Ascending aorta (tissue), 2 donors: ENCODE measurements at places on chromosomes 5 and 9.
A peak's percentile ranks its signal among the peaks of the same experiment; 100 is the strongest.

GRCh38 chr5:1490376-1490775, 33.4 kb downstream of the LPCAT1 start:
- no peak for DNase-seq

- DNase-seq, result no peak
These were observed 1086.5 kb downstream of the EFNA5 start for GRCh38 chr5:106584268-106584667.

- no peak for DNase-seq
These were observed 67.9 kb downstream of the XRCC4 start for GRCh38 chr5:83145241-83145640.

DNA sequence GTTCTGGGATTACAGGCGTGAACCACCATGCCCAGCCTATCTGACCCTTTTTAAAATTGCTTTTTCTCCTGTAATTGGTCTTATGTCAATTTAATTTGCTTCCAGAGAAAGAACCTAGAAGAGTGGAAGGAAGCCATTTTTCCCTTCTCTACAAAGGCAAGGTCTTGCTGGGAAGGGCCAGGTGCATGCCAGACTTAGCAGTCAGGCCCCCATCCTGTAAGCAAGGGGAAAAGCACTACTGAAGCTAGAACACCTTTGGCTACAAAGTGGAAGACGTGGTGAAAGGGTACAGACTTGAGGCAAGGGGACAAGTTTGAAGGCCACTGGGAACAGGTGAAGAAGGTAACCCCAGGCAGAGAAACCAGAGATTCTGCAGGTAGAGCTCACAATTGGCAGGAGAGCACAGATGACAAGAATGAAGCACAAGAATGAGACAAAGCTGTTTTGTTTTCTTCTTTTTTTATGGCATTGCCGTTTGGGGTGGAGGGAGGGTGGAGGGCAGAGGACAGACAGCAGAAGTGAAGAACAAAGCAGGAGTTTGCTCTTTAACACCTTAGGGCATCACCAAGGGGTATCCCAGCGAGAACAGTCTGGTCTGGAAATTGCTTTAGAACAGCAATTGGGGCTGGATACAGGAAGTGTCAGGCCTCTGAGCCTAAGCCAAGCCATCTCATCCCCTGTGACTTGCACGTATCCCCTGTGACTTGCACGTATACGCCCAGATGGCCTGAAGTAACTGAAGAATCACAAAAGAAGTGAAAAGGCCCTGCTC, 72.9 kb downstream of the SERINC5 start:
- no peak for DNase-seq

- DNase-seq, result no peak
These were observed 237.7 kb upstream of the RASA1 start for GRCh38 chr5:87029951-87030350.

- DNase-seq, result peak; percentile 60
These were observed 14.0 kb downstream of the TRIM14 start for GRCh38 chr9:98105006-98105405.

DNA sequence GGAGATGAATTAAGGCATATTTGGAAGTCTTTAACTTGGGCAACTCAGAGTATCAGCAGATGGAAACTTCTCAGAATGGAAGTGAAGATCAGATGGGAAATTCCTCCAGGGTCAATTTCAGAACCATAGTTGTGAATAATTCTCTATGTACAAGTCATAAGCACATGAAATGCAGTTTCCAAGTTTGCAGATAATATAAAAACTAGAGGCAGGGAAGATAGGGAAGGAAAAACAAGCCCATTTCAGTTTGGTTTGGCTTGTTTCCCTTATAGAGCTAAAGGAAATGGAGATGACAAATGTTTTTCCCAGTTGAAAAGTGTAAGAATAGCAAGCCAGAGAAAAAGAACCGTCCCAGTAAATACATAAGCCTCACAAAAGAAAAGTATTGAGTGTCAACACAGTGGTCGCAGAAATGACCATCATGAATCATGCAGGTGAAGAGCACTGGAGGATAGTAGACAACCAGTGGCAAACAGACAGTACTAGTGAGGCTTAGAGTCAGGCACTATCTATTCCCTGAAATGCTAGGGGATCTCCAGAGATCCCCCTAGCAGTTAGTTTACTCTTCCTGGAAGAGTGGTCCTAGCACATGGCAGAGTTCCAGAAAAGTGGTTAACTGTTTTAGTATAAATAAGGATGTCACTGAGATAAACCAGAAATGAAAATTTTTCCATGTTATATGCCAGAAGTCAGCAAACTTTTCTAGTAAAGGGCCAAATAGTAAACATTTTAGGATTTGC, 245.9 kb downstream of the SAXO1 start:
- DNase-seq, result no peak
